ENCODE measurements at places on chromosomes 16 and 17.

DNA sequence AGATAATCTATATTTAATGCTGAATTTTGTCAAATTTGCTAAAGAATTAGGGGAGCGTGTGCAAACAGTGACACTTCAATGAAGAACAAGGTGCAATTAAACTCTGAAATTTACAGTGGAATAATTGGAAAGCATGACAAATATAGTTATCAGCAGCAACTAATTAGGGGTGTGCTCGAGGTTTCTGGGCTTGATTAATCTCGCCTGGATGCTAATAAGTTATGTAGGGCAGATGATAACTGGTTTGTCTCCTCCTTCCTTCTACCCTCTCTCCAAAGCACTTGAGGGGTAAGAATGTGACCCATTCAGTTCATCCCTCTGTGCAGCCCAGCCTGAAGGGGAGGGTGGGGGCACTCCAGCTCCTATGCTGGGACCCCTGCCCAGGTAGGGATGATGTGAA, 21.9 kb downstream of the MRM1 start:
- no peak for DNase-seq

DNA sequence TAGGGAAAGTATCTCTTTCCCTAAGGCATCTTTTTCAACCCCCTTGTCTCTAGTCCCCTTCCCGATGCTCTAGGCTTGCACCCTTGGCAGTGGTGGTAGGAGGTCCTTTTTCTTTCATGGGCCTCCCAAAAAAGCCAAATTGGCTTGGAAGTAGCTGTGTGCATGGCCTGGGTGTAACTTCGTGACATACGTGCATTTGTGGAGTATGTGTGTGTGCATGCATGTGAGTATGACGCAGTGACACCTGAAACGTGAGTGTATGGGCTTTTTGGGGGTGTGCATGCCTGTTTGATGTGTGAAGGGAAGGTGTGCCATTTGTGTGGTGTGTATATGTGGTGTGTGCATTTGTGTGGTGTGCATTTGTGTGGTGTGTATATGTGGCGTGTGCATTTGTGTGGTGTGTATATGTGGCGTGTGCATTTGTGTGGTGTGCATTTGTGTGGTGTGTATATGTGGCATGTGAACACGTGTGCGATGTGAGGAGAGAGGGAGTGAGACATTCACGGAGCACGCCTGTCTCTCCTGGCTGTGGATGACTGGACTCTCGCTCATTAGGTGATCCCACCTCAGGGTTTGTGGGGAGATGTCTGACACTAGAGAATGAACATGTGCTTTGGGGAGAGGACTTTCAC, 15.7 kb downstream of the IGFBP4 start:
- no peak for DNase-seq

DNA sequence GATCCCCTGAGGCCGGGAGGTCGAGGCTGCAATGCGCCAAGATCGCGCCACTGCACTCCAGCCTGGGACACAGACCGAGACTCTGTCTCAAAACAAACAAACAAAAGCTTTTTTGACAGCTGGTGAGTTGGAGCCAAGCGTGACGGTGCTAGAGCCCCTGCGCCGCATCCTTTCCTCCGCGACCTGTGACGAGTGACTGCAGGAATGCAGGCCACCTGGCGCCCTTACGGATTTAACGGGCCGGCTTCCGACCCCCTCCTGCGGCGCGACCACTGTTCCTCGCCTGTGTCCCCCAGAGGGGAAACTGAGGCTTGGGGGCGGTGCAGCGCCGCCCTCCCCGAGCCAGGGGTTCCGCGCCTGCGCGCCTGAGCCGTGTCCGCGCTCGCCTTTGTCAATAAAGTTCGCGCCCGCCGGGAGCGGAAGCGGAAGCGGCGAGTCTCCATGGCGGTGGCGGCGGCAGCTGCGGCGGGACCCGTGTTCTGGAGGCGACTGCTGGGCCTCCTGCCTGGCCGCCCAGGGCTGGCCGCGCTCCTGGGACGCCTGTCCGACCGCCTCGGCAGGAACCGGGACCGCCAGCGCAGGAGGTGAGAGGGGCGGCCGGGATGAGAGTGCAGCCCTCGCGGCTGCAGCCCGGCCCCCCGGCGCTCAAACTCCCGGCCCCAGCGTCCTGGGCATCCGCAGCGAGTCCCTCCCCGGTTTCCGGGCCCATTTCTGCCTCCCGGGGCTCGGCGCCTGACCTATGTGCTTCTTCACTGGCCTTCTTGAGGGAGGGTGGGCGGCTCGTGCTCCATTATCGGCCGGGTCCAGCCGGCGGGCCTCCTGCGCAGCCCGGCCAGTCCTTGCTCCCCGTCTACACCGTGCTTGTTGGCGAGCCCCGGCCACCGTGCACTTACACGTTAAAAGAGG, at the start of gene PGS1:
Gene PGS1 (plus strand): TSS at position 425 of the 906 bp plus-strand sequence. CDS start 17 bp downstream, at position 442.
- no peak for DNase-seq

- no peak for DNase-seq
Observed at GRCh38 chr17:28950017-28950751, 1.1 kb downstream of the PHF12 start.

DNA sequence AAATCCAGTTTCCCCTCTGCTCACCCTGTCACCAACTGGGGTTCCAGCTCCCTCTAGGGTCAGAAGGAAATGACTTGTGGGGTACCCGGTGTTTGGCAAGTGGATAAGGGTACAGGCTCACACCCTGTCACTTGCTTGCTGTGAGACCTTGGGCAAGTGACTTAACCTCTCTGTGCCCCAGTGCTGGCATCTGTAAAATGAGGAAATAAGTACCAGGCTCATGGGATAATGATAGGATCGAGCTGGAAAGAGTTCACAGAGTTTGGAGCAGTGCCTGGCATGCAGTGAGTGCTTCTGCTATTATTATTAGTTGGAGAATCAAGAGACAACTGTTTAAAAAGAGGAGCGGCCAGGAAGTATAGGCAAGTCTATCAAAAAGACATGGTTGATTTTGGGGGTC, 53.7 kb upstream of the DLX4 start:
- DNase-seq, result no peak

- no peak for DNase-seq
Observed at GRCh38 chr16:53131363-53132071, 76.7 kb downstream of the CHD9 start.

GRCh38 chr17:48002266-48002915, 31.5 kb downstream of the CDK5RAP3 start:
- DNase-seq, result no peak

GRCh38 chr16:57273359-57273758, 11.1 kb downstream of the PLLP start:
- no peak for DNase-seq

DNA sequence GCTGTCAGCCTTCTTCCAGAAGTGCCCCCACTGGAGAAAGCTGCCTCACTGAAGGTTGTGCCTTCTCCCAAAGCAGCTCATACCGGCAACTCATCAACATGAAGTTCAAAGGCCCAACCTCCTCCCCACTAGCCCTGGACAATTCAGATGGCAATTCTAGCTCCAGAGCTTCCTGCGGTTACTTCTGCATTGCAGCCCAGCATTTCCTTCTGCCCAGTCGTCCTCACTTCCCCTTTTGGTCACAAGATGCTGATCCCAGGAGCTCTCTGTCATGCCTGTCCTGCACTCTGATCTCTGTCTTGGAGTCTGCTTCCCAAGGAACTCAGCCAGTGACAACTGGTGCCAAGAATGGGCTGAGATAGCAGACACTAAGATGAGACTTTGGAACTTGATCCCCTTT, 178.2 kb upstream of the SOX9 start:
- no peak for DNase-seq
